Right ventricle myocardium superior (tissue), 1 donor: ENCODE measurements at places on chromosomes 16 and 17.

DNA sequence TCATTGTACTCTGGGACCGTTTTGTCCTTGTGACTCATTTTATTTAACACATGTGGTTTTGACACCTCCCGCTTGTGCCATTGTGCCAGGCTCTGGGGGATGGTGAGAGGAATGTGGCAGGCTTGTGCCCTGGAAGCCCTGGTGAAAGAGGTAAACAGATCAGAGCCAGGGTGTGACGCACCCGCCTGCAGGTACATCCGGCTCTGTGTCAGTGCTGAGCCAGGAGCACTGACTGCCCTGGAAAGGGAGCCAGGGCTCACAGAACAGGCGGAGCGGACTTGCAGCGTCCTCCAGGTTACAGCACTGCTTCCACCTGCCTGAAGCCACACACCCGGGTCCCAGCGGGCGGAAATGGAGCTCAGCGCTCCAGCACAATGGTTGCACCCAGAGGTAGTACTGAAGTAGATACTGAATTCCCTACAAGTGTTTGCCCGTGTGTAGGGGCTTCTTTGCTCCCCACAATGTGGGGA is 30.6 kb downstream of the CDRT15 start:
- peak; percentile 90 for DNase-seq

GRCh38 chr17:28716740-28717577 is 709 bp downstream of the RAB34 start:
- DNase-seq = peak; percentile 65

- DNase-seq = no peak
Measured at GRCh38 chr16:27764869-27765675, 215.1 kb downstream of the KATNIP start.

DNA sequence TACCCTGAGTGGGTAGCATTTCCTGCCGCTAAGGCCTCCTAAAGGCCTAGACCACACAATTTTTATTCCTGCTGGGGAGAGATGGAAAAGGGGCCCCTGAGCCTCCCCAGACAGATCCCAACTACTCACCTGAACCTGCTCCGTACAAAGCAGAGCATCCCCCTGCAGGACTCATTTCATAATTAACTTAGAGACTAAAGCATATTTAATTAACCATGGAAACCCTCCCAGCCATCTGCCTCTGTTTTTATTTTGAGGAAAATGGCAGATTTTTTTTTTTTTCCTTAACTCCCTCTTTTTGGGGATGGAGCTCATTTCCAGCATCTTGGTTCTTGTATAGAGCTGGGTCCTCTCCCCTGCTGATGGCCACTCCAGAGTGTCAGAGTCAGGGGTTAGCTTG is 96.5 kb upstream of the CRHR1 start:
- no peak for DNase-seq

GRCh38 chr16:11073407-11073999 is 129.1 kb downstream of the CLEC16A start:
- no peak for DNase-seq

DNA sequence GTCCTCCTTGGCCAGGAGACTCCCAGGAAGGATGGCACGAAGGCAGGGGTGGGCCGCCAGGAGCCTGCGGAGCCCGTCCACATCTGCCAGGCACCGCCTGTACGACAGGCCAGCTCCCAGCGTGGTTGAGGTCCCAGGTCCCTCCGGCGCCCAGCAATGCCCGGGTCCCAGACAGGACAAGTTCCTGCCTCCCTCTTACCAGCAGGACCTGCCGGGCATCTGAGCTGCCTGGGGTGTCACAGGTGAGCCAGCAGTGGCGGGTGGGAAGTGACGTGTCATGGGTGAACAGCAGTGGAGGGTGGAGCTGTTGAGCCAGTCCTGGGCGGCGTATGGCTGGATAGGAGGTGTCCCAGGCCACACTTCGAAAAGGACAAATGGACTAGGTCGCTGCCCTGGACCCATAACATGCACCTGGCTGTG is 15.7 kb upstream of the BAHCC1 start:
- DNase-seq = no peak

GRCh38 chr17:36183001-36183971 is 6.8 kb upstream of the TBC1D3B start:
- DNase-seq = peak; percentile 81

DNA sequence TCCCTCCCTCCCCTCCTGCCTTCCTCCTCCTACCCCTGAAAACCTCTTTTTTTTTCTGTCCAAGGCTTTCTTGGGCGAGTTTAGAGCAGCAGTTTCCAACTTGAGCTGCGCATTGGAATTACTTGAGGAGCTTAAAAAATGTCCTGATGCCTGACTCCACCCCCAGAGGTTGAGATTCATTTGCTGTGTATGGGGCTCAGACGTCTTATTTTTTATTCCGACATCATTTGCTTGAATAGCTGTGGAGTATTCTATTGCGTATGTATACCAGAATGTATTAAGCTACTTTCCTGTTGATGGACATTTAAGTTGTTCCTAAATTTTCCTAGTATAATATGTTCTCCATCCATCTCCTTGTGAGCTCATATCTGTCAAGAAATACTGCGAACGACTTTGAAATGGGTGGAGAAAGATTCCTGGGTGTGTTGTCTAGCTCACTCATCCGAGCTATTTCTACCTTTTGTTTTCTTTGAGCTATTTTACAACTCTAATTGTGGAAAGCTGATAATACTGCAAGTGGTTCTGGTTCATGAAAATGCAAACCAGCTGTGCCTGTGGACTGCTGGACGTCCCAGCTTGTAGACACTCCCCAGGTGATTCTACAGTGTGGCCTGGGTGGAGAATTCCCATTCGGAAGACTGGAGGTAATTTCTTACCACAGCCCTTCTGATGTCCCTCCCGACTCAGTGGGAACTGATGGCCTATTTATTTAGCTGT is 40.5 kb downstream of the CMIP start:
- no peak for DNase-seq
